ENCODE measurements at places on chromosomes 2 and 18.

DNA sequence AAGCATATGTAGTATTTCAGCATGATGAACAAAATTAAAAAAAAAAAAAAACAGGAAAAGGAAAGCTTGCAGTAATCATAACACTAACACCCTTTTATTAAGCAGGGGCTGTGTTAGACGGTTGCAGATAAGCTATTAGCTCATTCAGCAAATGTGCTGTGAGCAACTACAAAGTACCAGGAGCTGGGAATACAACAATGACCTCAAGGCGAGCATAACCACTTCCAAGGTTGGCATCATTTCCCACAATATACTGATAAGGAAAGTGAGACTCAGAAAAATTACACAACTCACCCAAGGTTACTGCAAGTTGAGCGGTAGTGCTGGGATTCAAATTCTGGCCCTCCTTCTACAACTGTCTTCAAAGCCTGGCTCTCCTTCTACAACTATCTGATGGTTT, 38.2 kb upstream of the ACTR3 start:
- no peak for DNase-seq

DNA sequence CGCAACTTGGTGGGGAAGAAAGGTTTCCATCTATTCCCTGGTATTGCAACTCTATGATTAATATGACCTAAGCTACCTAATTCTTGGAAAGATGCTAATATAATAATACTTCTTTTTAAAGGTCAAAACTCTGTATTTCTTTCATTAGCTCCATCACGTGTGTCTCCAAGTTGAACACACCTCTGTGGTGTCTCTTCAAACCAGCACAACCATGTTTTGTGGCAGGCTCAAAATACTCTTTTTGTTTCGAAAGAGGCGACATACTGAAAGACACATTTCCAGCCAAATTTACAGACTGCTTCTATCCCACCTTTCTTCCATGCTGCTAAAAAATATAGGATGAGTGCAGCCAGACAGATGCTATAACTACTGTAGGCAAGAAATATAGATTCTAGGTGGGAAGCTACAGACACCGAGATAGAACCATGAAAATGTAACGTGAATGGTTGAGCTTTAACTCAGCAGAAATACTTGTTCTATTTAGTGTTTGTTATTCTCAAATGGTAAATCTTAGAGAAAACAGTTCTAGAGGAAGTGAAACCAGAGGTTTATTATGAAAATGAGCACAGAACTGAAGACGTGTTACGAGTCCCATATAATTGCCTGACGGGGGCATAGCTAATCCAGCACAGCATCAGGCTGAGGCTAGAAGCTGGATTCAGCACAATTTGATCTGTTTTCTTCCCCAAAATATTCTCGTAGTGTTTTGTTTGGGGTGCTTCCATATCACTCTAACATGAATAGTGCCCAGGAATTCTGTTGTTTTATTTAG, 991.5 kb upstream of the FANCL start:
- DNase-seq: no peak

- no peak for DNase-seq
Measured at GRCh38 chr2:225766431-225766830, 366.9 kb downstream of the NYAP2 start.

- DNase-seq: no peak
Measured at GRCh38 chr2:54878182-54878581, 154.7 kb downstream of the EML6 start.

DNA sequence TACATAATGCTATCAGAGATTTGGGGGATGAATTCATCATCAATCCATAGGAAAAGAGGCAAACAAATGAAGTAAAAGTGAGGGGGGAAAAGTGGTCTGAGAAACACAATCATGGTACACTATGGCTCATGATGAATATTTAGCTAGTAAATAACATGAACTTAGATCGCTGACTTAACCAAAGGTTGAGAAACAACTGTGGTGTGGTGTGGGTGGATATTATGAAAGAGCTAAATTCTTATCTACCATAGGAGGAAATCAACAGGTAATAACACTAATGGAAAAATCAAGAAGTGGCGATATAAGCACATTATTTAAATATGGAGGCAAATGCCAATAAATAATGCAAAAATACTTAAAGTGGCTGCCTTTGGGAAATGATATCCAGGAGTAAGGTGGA, 12.2 kb upstream of the TPRKB start:
- no peak for DNase-seq

- DNase-seq: no peak
Measured at GRCh38 chr18:37698508-37699040, 133.0 kb upstream of the CELF4 start.

GRCh38 chr2:111185361-111186022, 64.8 kb downstream of the BCL2L11 start:
- no peak for DNase-seq

DNA sequence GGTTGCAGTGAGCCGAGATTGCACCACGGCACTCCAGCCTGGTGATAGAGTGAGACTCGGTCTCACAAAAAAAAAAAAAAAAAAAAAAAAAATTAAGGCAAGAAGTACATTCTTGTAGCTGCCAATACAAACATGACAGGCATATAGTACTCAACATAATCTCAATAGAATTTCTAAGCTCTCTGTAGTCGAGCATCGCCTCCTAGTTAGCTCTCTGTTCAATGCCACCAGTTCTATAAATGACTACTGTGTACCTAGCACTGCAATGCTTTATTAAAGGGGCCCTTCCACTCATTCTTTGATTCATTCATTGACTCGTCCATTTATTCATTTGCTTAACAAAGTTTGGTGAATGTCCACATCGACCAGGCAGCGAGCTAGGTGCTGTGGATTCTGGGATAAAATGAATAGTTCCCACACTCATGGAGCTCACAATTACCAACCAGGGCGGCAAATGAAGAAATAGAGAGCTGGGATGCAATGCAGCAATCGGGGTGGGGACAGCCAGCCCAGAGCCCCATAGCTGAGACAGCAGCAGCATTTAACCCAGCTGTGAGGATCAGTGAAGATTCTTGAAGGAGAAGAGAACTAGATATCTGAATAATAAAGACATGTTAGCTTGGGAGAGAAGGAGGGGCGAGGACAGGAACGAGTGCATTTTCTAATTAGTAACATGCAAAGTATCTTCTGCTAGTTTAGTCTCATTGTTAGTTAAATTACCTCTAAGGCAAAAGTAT, 349.8 kb downstream of the LPIN1 start:
- no peak for DNase-seq

DNA sequence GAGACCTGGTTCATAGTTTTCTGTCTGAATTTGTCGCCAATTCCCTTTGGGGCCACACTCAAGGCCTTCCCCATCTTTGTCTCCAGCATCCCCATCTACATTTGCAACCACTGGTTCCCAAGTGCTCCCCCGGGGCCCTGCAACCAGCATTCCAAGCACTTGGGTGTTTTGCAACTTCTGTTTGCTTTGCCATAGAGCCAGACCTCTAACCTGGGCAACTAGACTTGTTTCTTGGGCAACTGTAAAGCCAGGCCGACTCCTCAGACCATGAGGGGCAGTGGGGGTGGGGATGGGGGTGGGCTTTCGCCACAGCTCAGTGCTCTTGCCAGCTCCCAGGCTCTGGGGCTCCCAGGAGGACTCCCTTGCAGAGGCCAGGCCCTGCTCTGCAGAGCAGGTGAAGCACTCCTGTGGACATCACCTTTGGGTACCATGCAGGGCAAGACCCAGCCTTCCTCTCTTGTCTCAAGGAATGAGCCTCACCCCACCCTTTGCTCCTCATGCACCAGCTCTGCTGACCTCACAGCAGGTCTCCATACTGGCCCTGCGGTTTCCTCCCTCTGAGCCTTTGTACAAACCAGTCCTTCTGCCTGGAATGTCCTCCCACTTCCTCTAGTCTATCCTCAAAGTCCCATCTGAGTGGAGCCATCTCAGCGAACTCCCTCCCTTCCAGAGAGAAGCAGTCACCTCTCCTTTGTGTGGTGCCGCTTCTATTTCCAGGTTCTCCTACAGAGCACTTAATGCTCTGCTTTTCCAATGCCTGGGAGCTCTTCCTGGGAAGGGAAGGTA, 126.7 kb upstream of the MYCN start:
- no peak for DNase-seq

DNA sequence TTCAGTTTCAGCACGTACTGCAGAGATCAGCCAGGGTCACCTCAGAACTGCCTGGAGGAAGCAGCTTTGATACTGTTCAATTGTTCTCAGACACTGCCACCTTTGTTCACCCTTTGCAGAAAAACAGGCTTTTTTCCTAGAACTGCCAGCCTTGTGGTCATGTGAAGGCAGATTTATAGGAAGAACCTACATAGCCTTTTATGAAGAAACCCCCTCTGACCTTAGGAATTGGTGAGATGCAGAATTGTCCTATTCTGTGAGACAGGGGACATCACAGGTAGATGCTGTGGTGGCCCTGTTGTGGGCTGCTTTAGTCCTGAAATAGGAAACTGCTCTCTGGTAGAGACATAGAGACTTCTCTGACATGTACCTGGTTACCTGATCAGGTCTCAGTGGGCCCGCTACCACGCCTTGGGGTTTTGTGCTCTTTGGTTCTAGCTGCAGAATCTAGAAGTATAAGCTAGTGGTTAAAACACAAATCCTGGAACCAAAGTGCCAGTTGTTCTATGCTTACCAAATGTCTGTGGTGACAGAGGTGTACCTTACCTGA, 206.6 kb downstream of the AGPS start:
- DNase-seq: no peak

DNA sequence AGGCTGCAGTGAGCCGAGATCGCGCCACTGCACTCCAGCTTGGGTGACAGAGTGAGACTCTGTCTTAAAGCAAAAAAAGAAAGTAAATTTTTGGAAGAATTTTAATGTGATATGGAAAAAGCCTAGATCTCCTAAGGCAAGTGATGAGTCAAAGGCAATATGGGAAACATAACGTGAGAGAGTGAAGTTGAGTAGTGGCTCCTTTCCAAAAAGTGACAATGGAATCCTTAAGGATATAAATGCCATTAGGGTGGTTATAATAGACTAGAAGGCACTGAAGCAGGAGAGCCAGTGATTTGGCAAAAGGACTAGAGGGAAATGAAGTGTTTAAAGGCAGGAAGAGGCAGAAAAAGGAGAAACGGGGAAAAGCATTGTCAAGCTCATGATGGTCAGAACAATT, 25.6 kb downstream of the ARHGAP28 start:
- DNase-seq: no peak

DNA sequence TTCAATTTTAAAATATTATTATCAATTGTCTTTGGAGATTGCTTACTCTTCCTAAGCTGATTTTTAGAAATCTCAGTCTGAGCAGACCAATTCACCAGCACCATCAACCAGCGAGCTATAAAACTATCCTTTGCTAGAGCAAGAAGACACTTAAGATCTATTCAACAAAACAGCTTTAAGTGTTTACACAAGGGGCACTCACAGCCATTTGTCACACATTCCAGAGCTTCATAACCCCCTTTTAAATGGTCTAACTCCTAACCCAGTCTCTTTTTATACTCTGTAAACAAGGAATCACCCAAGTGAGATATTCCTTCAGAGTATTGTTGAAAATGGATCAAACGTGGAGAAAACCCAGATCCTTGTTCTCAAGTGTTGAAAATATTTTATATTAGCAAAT, 1294.1 kb upstream of the CHAC2 start:
- no peak for DNase-seq

DNA sequence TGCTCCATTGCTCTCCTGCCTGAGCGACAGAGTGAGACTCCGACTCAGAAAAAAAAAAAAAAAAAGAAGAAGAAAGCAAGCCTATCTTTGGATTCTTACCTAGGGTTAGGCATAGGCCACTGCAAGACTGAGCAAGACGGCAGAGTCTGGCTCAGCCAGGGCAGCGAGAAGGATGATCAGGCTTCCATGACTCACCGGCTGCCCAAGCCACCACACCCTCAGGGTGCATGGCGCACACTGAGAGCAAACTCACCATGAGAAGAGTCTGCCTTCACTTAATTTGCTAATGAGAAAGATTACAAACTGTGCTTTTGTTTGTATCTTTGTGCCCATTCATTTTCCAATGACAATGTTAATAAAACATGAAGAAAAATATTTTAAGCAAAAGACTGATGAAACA, 8.2 kb downstream of the FAM110C start:
- DNase-seq: no peak

GRCh38 chr2:177604271-177605065, 211.9 kb downstream of the AGPS start:
- peak; percentile 83 for DNase-seq

DNA sequence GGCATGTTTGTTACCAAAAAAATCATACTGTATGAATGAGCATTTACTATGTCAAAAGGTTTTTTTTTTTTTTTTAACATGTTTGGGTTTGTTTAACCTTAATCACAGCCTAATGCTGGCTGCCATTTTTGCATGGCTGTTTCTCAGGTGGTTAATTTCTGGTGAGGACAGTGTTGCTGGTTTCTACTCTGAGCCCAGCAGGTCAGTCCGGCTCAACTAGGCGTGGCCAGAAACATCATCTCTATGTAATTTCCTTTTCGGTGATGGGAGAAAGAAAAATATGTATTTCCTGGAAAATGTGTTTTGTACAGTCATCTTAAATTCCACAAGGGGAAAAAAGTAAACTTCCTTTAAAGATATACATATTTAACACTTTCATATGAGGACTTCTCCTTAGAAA, 24.9 kb upstream of the BZW1 start:
- DNase-seq: peak; percentile 27

GRCh38 chr2:206494061-206494460, 50.7 kb downstream of the ADAM23 start:
- no peak for DNase-seq

- no peak for DNase-seq
Measured at GRCh38 chr2:203185864-203186263, 53.0 kb upstream of the CYP20A1 start.

DNA sequence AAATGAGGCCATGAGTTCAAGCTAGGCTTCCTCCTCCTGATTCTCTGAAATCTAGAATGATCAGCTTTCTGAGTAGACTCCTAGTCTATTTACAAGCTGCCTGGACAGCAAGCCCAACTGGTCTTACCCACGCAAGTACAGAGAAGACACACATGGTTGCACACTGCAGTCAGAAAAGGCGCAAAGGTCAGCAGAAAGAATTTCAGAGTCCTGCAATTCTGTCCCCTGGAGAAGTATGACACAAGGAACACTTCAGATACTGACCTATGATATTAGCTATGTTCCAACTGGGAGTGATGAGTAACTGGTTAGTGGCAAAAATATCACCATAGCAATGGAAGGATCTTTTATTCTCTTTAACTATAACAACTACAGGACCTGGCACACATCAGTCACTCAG, 336.1 kb upstream of the PKDCC start:
- no peak for DNase-seq
